Left renal cortex interstitium (tissue), 4 donors: ENCODE measurements at places on chromosomes 12 and 14. TPM values are rescaled to one million over a fixed set of nuclear protein-coding genes. Genes with fewer than 3 reads are reported as not detected.

- no peak for DNase-seq
These were observed 155.5 kb upstream of the MGAT4C start for GRCh38 chr12:86411710-86412109.

DNA sequence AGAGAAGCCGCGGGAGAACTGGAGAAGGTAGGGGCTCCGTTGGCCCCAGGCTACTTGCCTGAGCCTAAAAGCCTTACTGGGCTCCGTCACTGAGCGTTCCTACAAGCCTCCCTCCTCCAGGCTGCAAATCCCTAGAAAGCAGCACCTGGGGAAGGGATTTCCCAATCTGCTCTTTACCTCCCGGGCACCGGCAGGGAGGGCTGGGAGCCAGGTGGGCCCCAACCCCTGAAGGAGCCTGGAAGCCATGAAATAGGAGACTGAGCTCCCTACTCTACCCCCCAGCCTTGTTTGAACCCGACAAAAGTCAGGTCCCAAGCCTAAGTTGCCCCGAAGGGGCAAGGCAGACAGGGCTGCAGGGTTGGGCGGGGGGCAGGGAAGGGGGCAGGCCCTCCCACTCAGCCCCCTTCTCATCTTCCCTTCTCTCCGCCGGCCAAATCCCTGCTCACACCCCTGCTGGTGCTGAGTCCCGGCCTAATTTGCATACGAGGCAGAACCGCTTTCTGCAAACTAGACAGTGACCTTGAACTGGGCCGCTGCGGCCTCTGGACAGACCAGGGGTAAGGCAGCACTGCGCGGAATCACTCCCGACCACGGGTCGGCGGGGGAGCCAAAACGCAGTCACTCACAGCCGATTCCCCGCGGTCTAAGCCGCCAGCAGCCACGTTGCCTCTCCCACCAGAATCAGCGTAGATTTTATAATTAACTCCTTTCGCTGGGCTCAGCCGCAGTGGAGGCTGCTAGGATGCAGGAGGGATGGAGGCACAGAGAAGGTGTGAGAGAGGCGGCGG is 3.7 kb upstream of the HOXC12 start:
- DNase-seq, result no peak

The ZNF26 gene
- 15.8 TPM for polyA plus RNA-seq

DNA sequence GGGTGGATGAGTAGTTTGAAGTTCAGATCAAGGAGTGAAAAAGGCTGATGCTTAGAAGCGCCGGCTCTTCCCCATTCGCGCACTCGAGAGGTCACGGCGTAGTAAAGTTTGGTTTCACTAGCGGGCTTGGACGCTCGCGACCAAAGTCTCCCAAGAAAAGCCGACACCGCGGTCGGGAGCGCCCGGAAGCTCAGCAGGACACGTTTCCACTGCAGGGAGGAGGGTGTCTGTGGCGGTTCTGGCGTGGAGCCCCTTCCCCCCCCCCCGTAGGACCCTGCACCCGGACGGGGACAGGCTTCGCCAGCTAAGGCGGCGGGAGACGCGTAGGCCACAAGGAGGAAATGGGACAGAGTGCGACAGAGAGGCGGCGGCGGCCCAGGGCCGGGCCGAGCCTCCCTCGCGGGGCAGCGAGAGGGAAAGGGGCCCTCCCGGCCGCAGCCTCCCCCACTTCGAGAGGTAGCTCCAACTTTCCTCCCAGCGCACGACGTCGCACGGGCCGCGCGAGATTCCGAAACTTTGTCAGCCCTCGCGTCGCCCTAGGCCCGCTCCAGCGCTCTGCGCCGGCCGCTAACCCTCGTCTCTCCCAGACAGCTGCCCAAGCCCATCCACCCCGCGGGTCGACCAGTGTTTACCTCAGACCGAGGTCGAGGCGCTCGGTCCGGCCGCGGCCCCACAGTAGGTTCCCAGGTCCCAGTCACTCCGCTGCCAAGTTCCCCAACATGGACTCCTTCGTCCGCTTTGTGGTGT is 480 bp downstream of the SCAF11 start:
- DNase-seq, result no peak

- DNase-seq, result no peak
These were observed 5.4 kb downstream of the TMEM117 start for GRCh38 chr12:43841253-43841652.

The GZMB gene
- 0.49 TPM for polyA plus RNA-seq

DNA sequence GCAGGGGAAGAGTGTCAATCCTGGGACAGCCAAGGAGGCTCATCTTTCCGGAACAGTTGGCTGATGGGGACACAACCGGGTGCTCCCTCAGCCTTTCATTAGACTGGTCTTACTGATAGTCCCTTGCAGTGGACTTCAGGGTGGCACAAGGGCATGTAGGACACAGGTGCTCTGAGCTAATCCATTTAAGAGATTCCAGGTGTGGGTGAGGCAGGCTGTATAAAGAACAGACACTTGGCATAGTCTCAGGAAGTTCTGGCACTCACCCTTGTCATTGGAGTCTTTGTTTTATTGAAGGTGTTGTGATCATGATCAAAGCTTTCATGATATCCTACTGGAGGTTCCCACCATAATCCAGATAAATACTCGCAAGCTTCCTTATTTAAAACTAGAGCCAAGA is 341.6 kb downstream of the EMP1 start:
- no peak for DNase-seq

The MSRB3 gene
- polyA plus RNA-seq, result 21.1 TPM

- DNase-seq, result no peak
These were observed 213.7 kb upstream of the NPAS3 start for GRCh38 chr14:32724867-32725471.

DNA sequence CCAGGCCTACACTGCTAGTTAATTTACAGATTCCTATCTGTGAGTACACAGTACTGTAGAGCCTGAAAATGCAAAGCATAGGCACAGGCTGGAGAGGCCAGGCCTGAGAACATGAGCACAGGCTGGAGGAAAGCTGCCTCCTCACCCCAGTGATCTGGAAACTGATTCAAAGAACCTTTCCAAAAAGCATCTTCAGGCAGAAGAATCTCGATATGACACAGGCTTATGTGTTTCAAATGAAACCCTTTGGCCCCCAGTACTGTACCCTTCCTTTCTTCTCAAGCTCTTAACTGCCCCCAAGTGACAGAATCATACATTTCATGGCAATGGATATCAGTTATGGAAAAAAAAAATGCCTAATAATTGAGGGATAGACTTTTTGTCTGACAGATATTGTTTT is 122.0 kb downstream of the KCNC2 start:
- no peak for DNase-seq

The YBX3 gene
- 234 TPM for polyA plus RNA-seq

DNA sequence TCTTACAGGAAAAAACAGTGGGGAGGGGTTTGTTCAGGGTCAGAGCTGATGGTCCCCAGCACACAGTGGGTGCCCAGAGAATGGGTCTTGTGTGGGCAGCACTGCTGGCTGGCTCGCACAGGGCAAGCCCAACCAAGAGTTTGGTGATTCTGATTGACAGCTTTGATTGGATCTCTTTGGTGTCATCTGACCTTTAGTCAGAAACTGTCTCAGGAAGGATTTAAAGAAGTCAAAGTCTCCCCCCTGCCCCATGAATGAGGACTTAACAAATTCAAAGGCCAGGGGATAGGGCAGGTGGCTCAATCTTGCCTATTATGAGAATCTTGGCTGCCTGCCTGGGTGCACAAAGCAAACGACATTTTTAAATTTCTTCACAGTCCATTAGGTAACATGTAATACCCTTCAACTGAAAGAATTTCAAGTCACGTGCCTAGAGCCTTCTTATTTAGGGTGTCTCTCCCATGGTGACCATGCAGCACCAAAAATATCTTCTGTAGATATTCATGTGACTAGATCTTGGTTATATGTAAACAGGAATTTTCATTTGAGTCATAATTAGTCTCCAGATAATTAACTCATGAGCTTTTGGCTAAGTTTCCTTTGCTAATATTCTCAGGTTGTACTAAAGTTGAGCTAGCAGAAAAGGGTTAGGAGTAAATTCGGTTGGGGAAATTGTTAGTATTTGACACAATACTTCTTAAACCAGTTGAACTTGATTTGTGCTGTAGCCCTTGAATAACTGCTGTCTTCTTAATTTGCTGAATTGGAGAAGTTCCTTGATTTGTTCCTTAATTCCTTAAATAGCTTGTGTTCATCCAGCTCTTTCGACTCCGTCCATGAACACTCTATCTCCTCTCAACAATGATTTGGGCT is 54.5 kb upstream of the HECTD1 start:
- no peak for DNase-seq

- no peak for DNase-seq
These were observed 1.2 kb downstream of the CDK2AP1 start for GRCh38 chr12:123270214-123271000.

DNA sequence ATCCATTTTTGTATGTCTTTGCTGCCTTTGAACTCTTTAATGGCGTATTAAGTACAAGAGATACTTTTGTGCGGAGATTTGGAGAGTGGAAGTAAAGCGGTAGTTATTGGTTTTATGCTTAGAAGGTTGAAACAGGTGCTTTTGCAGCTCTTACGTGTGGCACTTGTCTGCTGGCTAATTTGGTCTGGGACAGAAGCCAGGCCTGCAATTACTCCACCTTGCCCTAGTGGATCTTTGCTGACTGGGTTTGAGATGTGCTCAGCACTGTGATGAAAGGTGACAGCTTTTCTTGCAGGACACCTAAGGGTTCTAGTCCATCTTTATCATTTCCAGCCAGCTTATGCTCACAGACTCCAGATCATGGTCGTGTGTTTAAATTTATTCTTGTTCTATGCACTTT is 252.5 kb downstream of the RPL10L start:
- DNase-seq, result no peak

- DNase-seq, result no peak
These were observed 5.7 kb downstream of the CRADD start for GRCh38 chr12:93682846-93683261.

DNA sequence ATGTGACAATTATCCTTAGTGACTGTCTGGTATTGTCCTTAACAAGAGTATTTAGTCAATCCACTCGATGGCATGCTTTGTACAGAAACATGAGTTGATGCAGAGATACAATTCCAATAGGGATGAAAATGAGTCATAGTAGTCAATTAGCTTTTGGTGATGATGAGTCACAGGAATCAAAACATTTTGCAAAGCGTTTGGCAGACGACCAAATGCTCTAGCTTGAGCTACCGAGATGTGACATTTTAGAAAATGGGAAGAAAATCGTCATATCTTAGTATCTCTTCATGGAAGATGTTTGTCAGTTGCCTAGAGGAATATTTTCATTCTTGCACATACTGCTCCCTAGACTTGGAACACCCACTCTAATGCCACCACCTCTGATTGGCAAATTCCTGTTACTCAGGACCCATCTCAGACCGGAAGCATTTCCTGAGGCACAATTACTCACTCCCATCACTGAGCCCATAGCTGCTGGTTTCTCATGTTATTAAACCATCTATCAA is 95.0 kb downstream of the LMNTD1 start:
- no peak for DNase-seq

- DNase-seq, result no peak
These were observed 10.7 kb upstream of the PPFIBP1 start for GRCh38 chr12:27513155-27513824.

The DCN gene
- 416 TPM for polyA plus RNA-seq

- no peak for DNase-seq
These were observed 4.8 kb downstream of the GUCY2C start for GRCh38 chr12:14691560-14691959.

DNA sequence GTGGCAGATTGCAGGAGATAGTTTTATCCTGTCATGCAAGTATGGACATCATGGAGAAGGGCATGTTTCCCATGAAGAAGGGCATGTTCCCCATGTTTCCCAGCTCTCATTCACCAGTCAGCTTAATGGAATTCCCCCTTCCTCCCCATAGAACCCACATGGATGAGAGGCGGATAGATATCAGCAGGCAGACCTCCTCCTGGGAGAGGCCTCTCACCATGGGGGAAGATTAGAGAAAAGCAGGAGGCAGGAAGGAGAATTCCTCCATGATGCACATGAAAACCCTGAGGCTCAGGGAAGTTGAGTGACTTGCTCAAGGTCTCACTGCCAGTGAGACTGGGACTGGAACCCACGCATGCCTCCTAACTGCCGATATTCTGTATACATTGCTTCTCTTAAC is 92.9 kb upstream of the FOXN3 start:
- DNase-seq, result no peak

DNA sequence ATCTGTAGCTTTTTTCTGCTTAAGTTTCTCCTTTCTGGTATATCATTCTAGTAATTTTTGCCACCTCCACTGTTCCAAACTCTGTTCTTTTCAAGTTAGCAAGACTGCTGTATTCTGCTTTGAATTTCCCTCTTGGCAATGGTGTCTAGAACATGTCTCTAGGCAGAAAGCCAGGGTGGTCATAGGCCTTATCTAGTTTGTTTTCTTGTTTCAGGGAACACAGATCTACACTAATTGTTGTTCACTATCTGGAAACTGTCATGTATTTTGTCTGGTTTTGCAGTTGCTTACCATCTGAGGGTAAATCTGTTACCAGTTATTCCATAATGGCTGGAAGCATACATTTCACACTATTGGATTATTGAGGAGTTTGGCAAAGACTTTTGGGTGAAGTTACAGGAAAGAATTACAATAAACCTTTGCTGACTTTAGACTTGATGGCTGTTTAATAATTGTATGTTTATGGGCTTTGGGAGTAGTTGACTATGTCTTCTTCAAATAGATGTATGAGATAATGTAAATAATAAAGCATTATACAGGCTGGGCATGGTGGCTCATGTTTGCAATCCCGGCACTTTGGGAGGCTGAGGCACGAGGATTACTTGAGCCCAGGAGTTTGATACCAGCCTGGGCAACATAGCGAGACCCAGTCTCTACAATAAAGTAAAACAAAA is 41.4 kb downstream of the FUT8 start:
- no peak for DNase-seq

The CEBPE gene
- polyA plus RNA-seq, result 0.11 TPM

The MYO1H gene
- polyA plus RNA-seq, result 2.4 TPM

DNA sequence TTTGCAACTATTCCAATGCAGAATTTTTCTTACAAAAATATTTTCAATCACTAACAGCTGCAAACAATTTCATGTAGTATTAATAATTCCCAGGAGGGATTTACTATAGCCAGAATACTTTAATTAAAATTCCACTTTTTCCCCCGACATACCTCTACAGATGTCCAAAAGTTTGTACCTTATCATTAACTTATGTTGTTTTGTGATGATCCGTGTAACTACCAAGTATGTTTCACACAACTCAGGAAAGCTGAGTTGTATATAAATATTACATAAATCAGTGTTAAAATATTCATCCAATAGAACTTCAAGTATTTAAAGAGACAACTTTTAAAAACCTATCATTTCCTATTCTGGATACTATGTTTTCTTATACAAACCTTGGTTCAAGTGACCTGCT is 2.4 kb downstream of the EPS8 start:
- DNase-seq, result no peak
